ENCODE measurements at places on chromosomes 7 and 10.
A peak's percentile ranks its signal among the peaks of the same experiment; 100 is the strongest.

DNA sequence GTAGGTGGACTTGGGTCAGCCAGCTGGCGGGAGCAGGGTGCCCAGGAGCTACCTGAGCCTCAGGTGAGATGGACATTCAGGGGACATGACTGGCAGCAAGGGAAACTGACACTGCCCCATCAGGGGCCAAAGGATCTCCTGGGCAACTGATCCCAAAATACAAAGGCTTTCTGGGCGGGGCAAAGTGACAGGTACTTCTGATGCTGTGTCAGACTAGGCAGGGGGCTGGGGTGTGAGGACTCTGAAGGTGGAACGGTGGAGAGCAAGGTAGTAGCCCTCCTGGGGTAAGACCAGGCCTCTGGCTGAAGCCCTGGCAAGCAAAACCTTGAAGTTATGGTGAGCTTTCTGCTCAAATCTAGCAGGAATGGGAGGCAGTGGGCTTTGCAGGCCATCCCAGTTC lies 4.4 kb downstream of the OPN4 start:
- no peak for DNase-seq

DNA sequence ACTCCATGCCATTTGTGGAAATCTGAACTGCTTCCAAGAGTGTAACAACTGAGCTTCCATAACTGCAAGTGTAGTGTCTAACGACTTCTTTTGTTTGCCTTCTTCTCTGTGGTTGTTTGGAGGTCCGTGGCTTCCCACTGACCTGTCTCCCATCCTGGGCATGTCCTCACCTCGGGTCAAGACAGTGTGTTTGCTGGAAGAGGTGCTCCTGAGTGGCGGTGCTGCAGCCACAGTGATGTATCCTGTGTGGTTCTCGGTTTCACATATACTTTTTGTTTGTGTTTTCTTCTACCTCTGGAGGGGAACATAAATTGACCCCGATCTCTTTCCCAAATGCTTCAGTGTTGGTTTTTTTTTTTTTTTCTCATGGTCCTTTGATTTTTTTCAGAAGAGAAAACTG lies 84.7 kb upstream of the NPVF start:
- no peak for DNase-seq

- DNase-seq: no peak
These were observed 179.2 kb upstream of the ZMIZ1 start for GRCh38 chr10:78889536-78890063.

DNA sequence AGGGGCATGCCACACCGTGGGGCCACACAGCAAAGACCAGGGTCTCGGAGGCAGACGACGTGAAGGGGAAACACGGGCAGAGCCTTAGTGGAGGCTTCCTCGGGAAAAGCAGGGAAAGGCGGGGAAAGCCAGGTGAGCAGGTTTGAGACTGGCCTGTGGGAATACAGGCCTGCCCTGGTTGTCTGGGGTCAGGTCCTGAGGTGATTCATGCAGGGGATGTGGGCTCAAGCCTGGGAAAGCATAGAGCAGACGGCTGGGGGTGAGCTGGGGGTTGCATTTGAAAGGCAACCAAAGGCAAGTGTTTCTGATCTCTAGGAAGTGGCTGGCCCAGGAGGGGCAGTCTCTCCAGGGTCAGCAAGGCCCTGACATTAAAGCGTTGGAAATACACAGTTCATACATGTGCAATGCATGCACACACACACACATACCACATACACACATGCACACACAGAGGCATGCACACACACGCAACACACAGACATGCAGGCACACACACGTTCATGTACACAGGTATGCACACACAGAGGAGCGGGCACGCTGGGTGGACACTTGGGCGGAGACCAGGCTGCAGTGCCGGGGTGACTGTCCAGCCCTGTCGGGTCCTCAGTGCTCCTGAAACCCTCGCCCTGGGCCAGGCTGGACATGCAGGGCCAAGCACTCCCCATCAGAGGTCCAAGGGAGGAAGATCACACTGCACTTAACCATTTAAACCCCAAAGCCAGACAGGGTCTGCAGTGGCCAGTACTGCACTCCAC lies 51.8 kb downstream of the DPYSL4 start:
- DNase-seq: no peak

GRCh38 chr7:151794508-151795167 lies 82.3 kb downstream of the PRKAG2 start:
- no peak for DNase-seq

GRCh38 chr7:107355616-107356015 lies 114.2 kb upstream of the GPR22 start:
- no peak for DNase-seq

- no peak for DNase-seq
These were observed 7.6 kb downstream of the WDR86 start for GRCh38 chr7:151402029-151402835.

GRCh38 chr7:81833401-81833800 lies 63.6 kb upstream of the HGF start:
- no peak for DNase-seq

DNA sequence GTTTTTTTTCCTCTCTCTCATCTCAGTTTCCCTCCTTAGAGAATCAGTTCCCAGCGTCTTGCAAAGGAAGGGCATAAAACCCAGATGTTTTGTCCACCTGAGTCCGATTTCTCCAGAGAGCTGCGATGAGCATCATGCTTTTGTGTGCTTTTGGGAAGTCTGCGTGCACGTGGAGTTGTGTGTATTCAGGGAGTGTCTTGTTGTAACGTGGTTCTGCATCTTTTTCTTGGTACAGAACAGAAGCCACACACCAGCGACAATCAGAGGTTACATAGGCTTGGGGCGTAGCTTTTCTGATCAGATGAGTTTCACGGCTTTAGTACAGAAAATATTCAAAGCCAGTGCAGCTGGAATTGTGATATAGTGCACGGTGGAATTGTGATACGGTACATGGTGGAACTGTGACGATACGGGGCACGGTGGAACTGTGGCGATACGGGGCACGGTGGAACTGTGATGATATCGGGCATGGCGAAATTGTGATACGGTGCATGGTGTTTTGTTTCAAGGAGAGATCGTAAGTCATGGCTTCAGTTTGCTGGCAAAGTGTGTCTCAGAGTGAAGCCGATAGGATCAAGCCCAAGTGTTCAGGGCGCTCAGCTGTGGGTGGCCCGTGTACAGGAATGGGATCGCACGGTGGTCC lies 32.8 kb downstream of the FOXK1 start:
- no peak for DNase-seq

GRCh38 chr7:43387932-43388331 lies 195.0 kb upstream of the STK17A start:
- DNase-seq: no peak

DNA sequence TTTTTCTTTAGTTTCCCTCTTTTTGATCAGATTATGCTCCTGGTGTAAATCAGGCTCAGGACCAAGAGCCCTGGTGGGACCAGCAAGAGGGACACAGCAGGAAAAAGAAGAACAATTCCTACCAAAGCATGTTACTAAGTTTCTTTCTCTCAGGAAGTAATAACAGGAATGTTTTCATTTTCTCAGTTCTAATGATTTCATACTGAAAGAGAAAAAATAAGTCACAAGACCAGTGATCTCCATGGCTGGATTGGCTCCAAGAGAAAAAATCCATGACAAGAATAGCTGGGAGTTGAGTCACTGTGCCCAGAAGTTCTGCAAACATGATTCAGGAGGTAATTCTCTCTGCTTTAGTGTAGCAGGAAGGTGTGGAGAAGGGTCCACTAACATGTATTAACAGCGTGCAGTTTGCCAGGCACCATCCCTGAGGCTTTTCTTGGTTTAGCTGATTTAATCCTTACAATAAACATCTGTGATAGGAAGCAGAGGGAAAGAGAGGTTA lies 23.8 kb upstream of the IFIT2 start:
- DNase-seq: peak; percentile 95

- no peak for DNase-seq
These were observed 68.7 kb upstream of the PAPSS2 start for GRCh38 chr10:87590705-87591588.

DNA sequence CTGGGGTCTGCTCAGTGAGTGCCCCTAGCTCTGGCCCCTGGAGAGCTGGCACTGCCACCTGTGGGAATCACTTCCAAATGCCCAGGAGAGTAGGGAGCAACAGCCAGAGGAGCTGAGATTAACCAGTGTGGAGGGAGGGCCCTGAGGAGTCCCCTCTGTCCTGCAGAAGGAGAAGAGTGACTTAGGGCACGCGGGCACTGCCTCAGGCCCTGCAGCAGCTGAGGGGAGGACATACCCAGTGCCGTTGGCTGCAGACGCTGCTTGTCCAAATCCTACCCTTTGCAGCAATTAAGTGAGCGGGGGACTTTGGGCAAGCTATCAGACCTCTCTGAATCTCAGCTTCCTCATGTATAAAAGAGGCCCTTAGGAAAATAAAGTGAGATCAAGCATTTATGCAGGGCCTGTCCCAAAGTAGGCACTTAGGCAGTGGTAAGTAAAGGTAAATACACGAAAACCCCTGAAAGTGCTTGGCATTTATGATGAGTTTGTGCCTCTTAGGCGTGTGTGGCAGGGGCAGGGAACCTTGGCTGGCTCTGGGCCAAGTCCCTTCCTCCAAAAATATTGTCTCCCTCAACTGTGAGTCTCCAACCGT lies 16.9 kb downstream of the PRF1 start:
- DNase-seq: no peak

GRCh38 chr7:11923376-11923930 lies 91.5 kb upstream of the THSD7A start:
- no peak for DNase-seq

- DNase-seq: no peak
These were observed 6.7 kb downstream of the BHLHA15 start for GRCh38 chr7:98217623-98218582.

DNA sequence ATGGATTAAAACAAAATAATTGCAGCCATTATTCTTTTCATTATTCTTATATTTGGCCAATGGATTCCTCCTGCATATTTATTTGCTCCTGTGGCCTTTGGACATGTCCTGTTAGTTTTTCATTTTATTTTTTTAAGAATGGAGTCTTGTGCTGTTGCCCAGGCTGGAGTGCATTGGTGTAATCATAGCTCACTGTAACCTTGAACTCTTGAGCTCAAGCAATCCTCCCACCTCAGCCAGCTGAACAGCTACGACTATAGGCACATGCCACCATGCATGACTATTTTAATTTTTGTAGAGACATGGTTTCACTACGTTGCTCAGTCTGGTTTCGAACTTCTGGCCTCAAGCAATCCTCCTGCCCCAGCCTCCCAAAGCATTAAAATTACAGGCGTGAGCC lies 42.7 kb upstream of the SRI start:
- no peak for DNase-seq

DNA sequence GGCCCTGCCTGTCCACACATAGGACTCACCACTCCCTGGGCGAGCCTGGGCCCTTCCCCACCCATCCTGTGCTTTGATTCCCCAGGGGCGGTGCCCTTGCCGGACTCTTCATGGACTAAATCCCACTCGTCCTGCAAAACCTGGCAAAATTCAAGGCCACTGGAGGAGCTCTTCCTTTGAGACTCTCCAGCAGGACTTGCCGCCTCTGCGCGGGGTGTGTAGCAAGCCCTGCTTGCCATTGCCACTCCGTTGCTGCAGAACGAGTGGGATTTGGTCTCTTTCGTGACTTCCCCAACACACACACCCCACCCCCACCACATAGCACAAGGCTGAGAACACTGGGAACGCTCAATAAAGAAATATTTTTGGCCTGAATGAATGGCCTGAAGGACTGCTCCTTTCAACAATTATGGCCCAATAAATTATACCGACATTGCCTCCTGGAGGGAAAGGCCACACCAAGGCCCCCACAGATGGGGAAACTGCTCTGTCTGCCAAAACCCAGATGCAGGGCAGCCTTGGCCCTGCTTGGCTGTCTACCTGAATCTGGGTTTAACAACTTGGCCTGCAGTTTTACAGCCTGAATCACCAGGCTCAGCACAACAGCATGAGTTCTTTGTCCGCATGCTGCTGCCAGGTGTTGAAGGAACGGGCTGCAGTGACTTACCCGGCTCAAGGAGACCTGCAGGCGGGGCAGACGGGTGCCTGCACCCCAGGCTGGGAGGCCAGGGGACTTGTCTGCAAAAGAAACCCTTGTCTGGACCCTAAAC lies 72.8 kb upstream of the KAT6B start:
- DNase-seq: no peak

- DNase-seq: no peak
These were observed 50.8 kb downstream of the VOPP1 start for GRCh38 chr7:55521512-55521911.

GRCh38 chr10:61835946-61836887 lies 65.3 kb upstream of the ARID5B start:
- no peak for DNase-seq

DNA sequence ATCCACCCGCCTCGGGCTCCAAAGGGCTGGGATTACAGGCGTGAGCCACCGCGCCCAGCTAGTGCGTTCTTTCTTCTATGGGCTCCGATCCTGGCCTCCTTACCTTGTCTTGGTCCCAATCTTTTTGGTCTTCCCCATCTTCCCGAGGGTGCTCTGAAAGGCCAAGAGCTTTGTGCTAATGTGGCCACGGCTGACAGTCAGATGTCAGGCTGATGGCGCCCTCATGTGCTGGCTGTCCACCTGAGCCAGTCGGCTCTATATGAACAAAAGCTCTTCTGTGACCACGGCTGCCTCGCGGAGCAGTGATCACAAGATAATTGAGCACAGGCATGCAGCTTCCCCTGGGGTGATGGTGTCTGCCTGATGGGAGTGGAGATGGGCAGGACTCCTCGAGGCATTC lies 11.0 kb upstream of the AHCYL2 start:
- DNase-seq: no peak

DNA sequence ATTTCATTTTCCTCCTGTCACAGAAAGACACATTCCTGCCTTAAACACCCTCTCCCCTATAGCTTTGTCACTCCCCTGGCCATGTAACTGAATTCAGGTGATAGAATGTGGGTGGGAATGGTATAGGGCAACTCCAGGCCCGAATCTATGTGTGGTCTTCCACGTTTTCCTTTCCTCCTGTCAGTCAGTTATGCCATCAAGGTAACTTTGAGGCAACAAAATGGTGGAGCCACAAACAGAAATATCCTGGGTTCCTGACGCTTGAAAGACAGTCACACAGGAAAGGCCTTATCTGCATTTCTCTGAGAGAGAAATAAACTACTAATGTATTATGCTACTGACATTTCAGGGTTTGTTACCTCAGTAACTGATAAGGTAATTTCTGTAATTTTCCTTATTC lies 326.8 kb downstream of the HPSE2 start:
- DNase-seq: no peak

DNA sequence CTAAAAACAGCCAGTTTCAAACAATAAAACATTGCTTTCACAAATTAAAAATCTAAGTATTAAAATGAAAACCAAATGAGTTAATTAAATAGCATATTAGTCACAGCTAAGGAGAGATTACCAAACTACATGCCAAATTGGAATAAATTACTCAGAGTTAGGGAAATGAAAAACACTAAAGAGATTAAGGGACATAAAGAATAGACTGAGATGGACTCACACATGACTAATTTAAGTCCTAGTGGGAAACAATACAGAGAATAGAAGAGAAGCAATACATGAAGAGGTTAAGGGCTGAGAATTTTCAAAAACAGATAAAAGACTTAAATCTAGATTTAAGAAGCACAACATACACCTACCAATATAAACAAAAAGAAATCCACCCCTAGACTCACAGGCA lies 110.6 kb downstream of the ZFAND4 start:
- no peak for DNase-seq

- DNase-seq: no peak
These were observed 27.6 kb downstream of the ABCC2 start for GRCh38 chr10:99809931-99810615.

GRCh38 chr10:110067960-110068770 lies 60.4 kb downstream of the ADD3 start:
- no peak for DNase-seq

GRCh38 chr7:54596747-54597146 lies 54.6 kb downstream of the VSTM2A start:
- DNase-seq: no peak

- no peak for DNase-seq
These were observed 116.1 kb downstream of the GPR37 start for GRCh38 chr7:124649397-124650014.

GRCh38 chr10:75019370-75019769 lies 92.1 kb upstream of the SAMD8 start:
- no peak for DNase-seq
